ENCODE measurements at places on chromosomes 1 and 21.

DNA sequence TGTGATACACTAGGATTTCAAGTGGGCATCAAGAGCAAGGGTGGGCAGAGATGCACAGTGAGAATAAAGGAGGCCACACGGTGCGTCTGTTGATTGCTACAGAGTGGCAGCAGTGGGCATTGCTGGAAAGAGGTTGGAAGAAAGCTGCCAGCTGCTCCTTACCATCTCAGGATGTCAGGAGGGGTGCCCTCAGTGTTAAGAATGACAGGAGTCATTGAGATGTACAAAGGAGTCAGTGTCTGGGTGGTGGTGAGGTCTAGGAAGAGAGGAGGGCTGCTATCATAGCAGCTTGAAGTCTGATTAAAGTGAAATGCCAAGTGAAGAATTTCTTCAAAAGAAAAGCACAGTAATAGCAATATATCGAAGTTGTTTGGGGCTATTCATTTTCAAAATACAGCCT is 992.7 kb downstream of the TTLL7 start:
- DNase-seq: no peak

DNA sequence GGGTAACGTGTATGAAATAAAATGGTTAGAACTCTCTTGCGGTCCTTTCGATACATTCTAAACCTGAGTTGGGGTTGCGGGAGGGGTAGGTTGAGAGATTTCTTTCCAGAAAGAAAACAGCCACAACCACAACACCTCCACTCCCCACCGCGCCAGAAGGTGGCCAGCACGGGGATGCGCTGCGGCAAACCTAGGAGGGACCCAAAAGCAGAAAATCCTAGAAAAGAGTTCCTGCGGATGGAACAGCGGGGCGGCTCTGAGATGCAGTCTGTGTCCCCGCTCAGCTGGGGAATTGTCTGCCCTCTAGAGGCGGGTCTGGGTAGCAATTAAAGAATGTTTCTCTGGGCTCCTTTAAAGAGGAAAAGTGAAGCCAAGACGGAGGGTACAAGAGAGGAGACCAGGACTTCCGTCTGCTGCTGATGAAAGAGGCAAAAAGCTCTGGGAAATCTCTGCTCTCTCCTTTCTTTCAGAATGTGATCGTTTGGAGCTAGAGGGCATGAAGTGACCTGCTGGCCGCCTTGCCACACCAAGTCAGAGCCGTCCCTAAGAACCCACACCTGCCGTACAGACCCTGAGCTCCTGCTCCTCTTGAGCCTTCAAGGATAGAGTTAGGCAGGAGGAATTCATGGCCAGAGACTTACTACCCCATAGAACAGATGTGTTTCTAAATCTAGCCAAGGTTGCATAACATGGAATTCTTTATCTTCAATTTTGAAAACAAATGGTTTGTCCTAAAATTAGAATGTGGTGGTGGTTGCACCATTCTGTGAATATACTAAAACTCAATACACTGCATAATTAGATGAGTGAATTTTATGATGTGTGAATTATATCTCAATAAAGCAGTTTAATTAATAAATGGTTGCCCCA is 46.5 kb upstream of the COA6 start:
- DNase-seq: peak; percentile 20

GRCh38 chr1:71919811-71920509 is 362.4 kb downstream of the NEGR1 start:
- no peak for DNase-seq

GRCh38 chr1:234230414-234230862 is 142.8 kb upstream of the COA6 start:
- DNase-seq: no peak

DNA sequence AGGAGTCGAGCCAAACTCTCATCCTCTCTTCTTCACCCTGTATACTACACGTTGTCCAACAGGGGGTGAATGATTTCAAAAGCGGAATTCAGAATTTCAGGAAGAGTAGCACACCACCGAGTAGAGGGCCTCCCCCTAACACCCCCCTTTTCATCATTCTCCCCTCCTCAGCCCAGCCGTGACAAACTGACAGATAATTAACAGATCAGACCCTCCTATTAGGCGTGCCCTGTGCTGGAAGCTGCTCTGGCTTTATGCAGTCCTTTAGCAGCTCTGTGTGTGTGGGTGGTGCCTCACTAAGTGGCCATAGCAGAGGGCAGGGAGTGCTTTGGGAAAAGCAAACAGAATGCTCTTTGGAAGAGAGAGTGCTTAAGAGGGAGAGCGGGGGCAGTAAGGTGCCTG is 44.3 kb downstream of the PEX14 start:
- no peak for DNase-seq

GRCh38 chr21:31566064-31566463 is 93.4 kb upstream of the SOD1 start:
- DNase-seq: no peak

DNA sequence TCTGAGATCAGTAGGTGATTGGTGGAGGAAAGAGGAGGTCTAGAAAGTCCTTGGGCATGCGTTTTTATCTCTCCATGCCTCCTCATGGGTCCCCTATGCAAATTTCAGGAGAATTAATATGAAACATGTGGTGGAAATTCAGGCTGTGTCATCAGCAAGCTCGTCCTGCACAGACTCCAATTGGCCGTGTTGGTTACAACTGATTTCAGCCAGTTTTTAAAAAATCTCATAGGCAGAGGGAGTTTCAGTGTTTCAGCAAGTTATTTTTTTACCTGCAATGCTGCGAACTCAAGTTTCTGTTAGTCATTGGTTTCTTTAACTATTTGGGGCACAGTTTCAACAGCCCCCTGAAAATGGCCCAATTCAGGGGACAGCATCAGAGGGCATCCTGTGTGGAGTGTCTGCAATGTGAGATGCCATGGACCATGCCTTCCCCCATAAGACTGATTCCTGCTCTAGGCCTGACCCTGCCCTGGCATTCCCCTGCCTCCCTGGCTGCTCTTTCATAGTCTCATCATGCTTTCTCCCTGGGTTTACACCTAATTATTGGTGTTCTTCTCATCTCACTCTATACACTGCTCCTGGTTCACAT is 59.9 kb downstream of the C1orf198 start:
- no peak for DNase-seq

DNA sequence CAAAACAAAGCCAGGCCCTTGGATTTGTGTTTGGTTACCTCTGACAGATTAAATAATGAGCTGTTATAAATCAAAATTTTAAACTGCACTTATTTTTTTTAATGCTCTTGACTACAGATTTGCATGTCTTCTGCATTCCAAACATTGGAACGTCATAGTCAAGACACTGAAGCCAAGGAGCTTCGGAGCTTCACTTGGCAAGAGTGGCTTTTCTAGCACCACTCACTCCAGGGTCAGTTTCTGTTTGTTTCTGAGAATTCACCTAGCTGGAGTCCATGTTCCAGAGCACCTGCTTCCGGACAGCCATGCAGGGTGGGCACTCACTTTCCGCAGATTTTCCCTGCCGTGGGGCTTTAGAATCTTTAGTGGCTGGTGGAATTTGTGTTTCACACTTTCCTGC is 202.9 kb downstream of the ZP4 start:
- DNase-seq: no peak

DNA sequence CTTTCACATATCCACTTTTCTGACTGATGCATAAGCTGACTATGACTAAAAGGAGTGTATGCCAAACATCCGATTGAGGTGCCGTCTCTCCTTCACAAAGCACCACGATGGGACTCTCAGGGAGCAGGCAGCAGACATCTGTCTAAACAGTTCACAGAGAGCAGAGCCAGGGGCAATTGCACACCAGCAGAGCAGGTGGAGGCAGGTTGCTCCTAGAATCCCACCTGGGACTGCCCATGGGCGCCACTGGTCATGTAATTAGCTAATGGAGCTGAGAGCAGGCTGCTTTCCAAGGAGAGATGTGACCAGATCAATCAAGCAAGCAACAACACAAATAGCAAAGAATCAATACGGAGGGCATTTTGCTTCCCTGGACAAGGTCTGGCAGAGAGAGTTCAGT is 30.5 kb upstream of the COA6 start:
- DNase-seq: no peak

- no peak for DNase-seq
These were observed 19.3 kb upstream of the PDZK1IP1 start for GRCh38 chr1:47209091-47209490.

DNA sequence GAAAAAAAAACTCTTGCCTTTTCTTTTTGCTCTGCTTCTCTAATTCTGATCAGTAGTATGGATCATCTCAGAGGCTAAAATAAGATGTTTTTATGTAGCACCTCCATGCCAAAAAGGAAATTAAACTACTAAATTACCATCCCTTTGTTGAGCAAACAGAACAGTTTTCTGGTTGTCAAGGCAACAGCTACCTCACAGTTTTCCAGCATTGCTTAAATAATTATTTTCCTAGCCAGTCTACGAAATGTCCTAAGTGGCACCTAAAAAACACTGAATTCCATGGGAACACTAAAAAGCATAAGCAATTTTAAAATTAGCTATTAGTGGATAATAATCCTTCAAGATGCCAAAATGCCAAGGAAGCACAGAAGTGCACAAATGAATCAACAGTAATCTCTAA is 61.7 kb downstream of the ARID4B start:
- no peak for DNase-seq

- DNase-seq: no peak
These were observed 7.8 kb downstream of the NUAK2 start for GRCh38 chr1:205313563-205314308.

DNA sequence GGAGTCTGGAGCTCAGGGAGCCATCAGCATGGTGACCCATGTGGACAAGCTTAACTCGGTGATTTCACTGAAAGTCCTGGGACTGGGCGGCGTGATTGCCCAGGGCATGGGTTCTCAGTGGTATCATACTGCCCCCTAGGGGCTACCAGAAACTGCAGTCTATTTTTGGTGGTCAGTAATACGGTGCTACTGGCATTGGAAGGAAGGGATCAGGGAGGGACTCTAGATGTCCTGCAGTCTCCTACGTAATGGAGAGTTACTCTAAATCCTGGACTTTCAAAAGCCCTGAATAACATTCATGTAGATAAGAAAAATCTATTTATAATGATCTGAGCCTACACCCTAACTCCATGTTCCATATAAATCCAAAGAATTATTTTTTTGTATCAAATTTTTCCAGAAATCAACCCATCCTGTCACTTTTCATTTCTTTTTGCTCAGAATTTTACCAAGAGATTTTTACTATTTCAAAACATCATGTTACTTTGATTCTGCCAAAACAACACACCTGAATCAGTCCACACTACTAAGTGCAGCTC is 37.3 kb downstream of the PABPC4 start:
- peak; percentile 26 for DNase-seq

DNA sequence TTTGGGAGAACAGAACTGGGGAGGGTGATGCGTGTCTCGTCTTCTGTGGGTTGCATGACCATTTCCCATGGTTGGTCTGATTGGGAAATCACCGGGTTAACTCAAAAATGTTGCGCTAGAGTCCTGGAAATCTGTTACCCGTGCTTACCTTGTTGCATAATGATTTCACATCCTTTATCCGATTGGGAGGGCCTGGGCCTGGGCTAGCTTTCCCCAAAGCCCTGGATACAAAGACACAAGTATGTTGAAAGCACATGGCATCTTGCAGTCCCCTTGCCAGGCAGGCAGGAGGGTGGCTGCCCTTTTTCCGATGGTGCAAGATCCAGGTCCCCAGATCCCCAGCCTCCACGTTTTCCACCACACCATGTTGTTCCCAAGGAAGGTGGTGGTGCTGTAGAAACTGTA is 582 bp downstream of the TRPM2 start:
- DNase-seq: no peak

DNA sequence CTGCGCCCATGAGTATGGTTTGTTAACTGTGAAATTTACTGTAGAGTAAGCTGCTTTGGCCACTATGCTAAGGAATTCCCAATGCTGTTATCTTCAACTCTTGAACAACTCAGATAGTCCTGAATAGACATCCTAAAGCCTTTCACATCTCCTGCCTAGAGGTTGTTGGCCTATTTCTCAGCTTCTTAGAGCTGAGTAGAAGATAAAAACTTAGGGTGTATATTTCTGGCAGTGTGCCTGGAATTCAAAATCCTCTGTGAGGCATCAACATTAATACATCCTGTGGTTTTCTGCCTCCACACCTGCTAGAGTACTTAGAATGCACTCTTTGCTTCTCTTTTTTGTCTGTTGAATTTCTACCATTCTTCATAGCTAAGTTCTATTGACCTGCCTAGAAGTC is 45.8 kb upstream of the RC3H1 start:
- no peak for DNase-seq

- no peak for DNase-seq
These were observed 55.9 kb upstream of the CTPS1 start for GRCh38 chr1:40923511-40924020.

- DNase-seq: no peak
These were observed 5.1 kb downstream of the SH2D1B start for GRCh38 chr1:162406811-162407210.

GRCh38 chr1:52209429-52209828 is 67.5 kb downstream of the ZFYVE9 start:
- no peak for DNase-seq

- DNase-seq: no peak
These were observed 154.2 kb upstream of the RUNX1 start for GRCh38 chr21:35203093-35203977.

DNA sequence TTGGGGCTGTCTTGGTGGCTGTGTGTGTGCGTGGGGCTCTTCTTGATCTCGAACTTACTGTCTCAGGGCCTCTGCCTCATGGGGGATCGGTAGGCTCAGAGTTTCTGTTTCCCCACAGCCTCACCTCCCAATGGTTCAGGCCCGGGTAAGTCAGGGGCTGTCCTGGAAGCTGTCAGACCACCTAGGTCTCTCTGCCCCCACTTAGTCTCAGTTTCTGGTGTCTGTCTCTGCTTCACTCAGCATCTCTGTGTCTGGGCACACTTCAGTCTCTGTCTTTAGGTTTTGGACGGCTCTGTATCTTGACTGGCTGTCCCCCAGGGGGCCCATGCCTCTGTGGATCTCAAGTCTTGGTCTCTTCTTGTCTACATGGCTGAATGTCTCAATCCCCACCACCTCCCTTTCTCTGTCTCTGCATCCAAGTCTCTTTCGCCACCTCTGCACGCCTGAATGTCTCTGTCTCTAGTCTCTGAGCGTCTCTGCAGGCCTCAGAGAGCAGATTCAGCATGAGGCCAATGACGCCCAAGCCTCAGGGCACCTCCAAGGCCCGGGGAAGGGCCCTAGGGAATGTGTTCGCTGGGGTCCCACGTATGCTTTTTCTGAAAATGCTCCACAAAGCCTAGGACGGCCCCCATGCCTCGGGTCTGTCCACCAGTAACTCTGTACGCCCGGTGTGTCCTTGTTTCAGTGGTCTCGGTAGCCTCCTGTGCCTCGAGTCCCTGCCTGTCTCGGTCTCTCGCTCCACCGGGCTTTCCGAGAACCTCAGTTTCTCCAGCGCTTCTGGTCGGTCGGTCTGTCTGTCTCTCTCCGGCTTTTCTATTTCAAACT is 818 bp downstream of the FHL3 start:
- no peak for DNase-seq

- peak; percentile 21 for DNase-seq
These were observed 59.4 kb downstream of the EPB41 start for GRCh38 chr1:28973596-28974421.

- DNase-seq: no peak
These were observed 997.3 kb downstream of the AMY1C start for GRCh38 chr1:104746994-104747393.

GRCh38 chr1:161994175-161994668 is 29.4 kb downstream of the OLFML2B start:
- DNase-seq: no peak

- peak; percentile 69 for DNase-seq
These were observed 98.0 kb upstream of the BCAR3 start for GRCh38 chr1:93779540-93780165.
